ENCODE measurements at places on chromosomes 1 and 21. TPM values are rescaled to one million over a fixed set of nuclear protein-coding genes. Genes with fewer than 3 reads are reported as not detected.

ANGEL2 gene
- total RNA-seq: 45.9 TPM

SPRR1A gene
- not detected for total RNA-seq

OPRD1 gene
- total RNA-seq: not detected

ELF3 gene
- 6.4 TPM for total RNA-seq

PTGER3 gene
- total RNA-seq: 4.4 TPM

STIL gene
- 1.7 TPM for total RNA-seq

Measured in sciatic nerve (tissue), 2 donors.